Activated T-cell treated with anti-CD3 and anti-CD28 coated beads, Interleukin-2, amount 50 U/mL, for 24 hours (primary cell): ENCODE measurements at places on chromosomes 7 and 10.
A peak's percentile ranks its signal among the peaks of the same experiment; 100 is the strongest.

DNA sequence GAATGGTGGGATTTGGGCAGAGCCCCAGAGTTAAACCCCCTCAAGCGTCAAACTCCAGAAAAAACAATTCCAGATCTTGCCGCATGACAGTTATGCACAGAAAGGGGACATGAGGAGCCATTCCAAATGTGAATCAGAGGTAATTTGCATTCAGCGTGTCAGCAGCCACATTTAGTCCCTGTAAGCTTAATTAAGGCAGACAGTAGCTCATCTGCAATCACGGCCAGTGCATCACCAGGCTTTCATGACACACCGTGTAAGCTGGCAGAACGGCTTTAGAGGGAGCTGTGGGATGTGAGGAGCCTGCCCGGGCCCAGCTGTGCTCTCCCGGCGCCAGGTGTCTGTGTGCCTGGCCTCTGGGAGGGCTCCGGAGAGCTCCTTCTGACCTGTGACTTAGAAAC, 18.7 kb upstream of the PRKAG2 start:
- DNase-seq, result peak; percentile 18
- peaks cover 14% of the 10 kb centered on the region for H3K27me3 ChIP-seq
- H3K4me3 ChIP-seq, result no peak overlapping the region

GRCh38 chr10:32077896-32078485, 21.8 kb upstream of the KIF5B start:
- no peak overlapping the region for H3K27ac ChIP-seq
- peaks cover 3% of the 10 kb centered on the region for H3K27me3 ChIP-seq
- no peak overlapping the region for H3K4me3 ChIP-seq
- H3K4me1 ChIP-seq, result no peaks in the 10 kb centered on the region
- DNase-seq, result no peak
- no peaks in the 10 kb centered on the region for H3K36me3 ChIP-seq

DNA sequence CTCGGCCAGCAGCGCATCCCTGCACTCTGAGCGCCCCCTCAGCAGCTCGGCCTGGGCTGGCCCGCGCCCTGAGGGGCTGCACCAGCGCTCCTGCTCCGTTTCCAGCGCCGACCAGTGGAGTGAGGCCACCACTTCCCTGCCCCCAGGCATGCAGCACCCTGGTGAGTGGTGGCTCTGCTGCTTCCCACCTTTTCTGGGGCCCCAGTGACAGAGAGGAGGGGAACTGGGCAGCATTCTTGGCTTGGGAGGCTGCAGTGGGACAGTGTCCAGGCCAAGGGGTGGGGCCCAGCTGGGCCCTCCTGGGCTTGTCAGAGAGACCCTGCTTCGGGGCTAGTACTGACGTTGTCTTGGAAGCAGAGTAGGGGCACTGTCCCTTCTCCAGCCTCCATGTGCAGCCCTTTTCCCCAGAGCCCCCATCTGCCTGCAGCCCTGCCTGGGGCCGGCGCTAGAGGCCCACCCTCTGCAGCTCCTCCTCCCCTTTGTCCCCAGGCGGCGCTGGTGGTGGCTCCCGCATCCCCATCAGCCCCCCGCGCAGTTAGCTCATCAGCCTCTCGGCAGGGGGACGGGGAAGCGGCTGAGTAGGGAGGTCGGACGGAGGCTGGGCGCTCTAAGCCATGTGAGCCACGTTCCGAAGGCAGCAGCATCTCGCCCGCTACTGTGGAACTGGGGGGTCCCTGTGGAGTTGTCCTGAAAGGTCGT, 29.2 kb downstream of the GBX1 start:
- no peaks in the 10 kb centered on the region for H3K27me3 ChIP-seq
- DNase-seq, result peak; percentile 22
- no peak overlapping the region for H3K4me3 ChIP-seq
- no peak overlapping the region for H3K27ac ChIP-seq
- peaks cover 46% of the 10 kb centered on the region for H3K36me3 ChIP-seq
- H3K4me1 ChIP-seq, result no peaks in the 10 kb centered on the region

GRCh38 chr10:120279196-120279595, 177.8 kb upstream of the PLPP4 start:
- no peaks in the 10 kb centered on the region for H3K4me1 ChIP-seq
- peaks cover 17% of the 10 kb centered on the region for H3K27me3 ChIP-seq
- H3K4me3 ChIP-seq, result no peak overlapping the region
- no peaks in the 10 kb centered on the region for H3K36me3 ChIP-seq

GRCh38 chr7:48031111-48031510, 2.2 kb upstream of the SUN3 start:
- DNase-seq, result no peak
- no peaks in the 10 kb centered on the region for H3K36me3 ChIP-seq
- no peak overlapping the region for H3K27ac ChIP-seq
- H3K4me1 ChIP-seq, result peaks cover 11% of the 10 kb centered on the region

- no peak overlapping the region for H3K27ac ChIP-seq
- H3K4me3 ChIP-seq, result no peak overlapping the region
- peaks cover 1% of the 10 kb centered on the region for H3K4me1 ChIP-seq
Measured at GRCh38 chr7:51014811-51015210, 232.1 kb upstream of the GRB10 start.

DNA sequence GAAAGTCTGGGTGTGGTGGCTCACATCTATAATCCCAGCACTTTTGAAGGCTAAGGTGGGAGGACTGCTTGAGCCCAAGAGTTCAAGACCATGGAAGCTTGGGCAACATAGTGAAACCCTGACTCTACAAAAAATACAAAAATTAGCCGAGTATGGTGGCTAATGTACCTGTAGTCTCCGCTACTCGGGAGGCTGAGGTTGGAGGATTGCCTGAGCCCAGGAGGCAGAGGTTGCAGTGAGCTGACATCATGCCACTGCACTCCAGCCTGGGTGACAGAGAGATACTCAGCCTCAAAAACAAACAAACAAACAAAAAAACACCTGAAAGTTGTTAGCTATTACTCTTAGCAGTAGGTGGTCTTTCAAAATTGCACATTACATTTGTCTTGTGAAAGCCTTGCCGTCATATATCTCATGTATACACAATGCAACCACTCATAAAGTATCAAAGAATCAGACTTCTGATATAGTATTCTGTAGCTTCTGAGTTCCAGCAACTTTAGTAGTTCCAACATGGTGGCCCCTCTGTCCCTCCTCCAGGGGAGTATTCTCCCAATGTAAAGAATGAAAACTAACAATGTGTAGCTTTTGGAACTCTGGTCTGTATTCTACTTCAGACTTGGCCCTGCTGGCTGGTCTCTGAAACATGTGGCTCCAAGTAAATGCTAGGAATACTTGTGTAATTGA, 101.5 kb downstream of the ZNF92 start:
- DNase-seq, result no peak
- peaks cover under 1% of the 10 kb centered on the region for H3K36me3 ChIP-seq
- H3K27ac ChIP-seq, result peak overlapping the region; percentile 77

DNA sequence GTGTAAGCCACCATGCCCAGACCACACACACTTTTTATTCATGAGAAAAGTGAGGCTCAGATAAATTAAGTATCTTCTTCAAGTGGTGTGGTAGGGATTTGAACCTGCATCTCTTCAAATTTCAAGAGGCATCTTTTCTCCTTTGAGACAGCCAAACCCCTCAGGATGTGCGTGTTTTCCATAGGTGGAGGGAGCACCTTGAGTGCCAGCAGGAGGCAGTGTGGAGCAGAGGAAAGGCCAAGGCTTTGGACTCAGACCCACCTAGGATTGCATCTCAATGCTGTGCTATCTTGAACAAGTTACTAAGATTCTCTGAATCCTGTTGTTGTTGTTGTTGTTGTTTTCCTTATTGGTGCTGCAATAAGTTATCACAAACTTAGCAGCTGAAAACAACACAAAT, 40.2 kb upstream of the MYL10 start:
- no peaks in the 10 kb centered on the region for H3K27me3 ChIP-seq
- H3K27ac ChIP-seq, result no peak overlapping the region

DNA sequence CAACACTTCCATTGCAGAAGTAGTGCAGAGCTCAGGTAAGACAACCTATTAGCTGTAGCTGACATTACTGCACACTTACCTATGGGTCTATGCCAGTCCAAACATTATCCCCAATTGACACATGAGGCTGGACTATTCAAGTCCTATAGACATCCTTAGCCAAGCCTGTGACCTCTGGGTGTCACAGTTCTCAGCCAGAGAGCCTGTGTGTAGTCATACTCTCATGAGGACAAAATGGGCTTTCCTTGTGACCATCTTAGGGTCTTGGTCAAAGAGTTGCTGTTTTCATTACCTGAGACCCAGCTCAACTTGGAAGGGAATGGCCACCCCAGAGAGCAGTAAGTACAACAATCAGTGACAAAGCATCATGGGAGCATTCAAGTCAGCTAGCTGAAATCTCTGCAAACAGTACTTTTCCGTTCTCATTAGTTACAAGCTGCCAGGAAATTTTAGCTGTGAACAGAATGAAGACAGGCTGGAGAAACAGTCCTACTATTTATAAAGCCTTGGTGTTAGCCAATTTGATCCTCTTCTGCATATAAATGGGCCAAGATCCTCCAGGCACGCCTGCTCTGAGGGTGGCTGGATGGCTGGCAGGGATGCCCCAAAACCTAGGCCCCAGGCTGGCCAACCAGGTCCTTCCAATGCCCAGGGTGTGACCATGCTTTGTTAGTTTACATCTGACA, 44.3 kb downstream of the NUDCD3 start:
- peaks cover 62% of the 10 kb centered on the region for H3K4me1 ChIP-seq
- no peaks in the 10 kb centered on the region for H3K27me3 ChIP-seq
- H3K27ac ChIP-seq, result no peak overlapping the region
- H3K4me3 ChIP-seq, result no peak overlapping the region
- no peak for DNase-seq
- peaks cover 80% of the 10 kb centered on the region for H3K36me3 ChIP-seq

- peaks cover 45% of the 10 kb centered on the region for H3K4me1 ChIP-seq
- no peak for DNase-seq
Measured at GRCh38 chr7:139696552-139696951, 81.2 kb downstream of the HIPK2 start.

DNA sequence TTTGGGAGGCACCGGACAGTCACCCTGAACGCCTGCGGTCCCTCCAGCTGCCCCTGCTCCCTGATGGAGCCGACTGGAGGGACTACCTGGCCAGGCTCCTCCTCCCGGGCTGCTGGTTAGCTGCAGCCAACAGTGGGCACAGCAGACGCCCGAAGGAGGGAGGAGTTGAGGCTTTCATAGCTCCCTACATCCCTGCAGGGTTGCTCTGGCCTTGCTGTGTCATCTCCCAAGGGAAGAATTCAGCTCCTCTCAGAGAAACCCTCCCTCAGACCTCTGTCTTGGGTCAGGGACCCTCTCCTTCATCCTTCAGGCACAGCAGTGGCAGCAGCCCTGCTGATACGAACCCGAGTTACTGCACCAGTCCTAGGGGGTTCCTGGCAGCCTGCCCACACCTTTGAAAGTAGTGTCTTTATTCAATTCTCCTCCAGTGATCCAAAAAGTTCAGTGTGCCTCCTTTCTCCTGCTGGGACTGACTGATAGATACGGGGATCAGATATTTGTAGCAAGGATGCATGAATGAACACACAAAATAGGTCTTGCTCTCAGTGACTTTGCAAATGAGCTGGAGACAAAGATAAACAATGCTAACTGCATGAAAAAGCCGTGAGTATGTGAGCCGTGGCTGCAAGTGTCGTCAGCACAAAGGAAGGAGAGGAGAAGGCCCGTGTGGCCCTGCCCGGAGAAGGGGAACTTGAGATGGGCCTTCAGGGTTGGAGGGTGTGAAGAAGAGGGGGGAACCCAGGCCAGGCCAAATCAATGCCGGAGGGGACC, 136.6 kb downstream of the PRKAG2 start:
- H3K27ac ChIP-seq, result no peak overlapping the region
- no peaks in the 10 kb centered on the region for H3K27me3 ChIP-seq
- H3K4me1 ChIP-seq, result peaks cover 33% of the 10 kb centered on the region
- no peak overlapping the region for H3K4me3 ChIP-seq
- no peak for DNase-seq

- H3K4me1 ChIP-seq, result no peaks in the 10 kb centered on the region
- no peak overlapping the region for H3K27ac ChIP-seq
- no peaks in the 10 kb centered on the region for H3K27me3 ChIP-seq
- no peak overlapping the region for H3K4me3 ChIP-seq
- no peak for DNase-seq
- H3K36me3 ChIP-seq, result peaks cover 74% of the 10 kb centered on the region
Measured at GRCh38 chr10:29522918-29523317, 111.9 kb downstream of the SVIL start.

DNA sequence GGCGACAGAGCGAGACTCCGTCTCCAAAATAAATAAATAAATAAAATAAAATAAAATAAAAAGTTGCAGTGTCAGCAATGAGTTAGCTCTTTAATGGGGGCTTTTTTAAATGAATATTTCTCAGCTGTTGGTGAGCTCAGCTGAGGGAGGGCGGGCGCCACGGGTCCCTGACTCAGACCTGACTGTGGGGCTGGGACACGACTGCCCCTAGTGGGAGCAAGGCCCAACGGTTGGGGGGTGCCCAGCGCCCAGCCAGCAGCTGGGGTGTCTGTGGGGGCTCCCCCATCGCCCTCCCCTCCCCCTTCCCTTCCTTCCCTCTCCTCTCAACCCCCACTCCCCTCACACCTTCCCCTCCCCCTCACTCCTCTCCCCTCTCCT, 46.6 kb downstream of the PWWP2B start:
- no peak overlapping the region for H3K4me3 ChIP-seq
- H3K27me3 ChIP-seq, result no peaks in the 10 kb centered on the region
- H3K4me1 ChIP-seq, result peaks cover 33% of the 10 kb centered on the region

- H3K4me1 ChIP-seq, result no peaks in the 10 kb centered on the region
- H3K4me3 ChIP-seq, result no peak overlapping the region
- no peaks in the 10 kb centered on the region for H3K36me3 ChIP-seq
- no peak overlapping the region for H3K27ac ChIP-seq
- peaks cover 9% of the 10 kb centered on the region for H3K27me3 ChIP-seq
- DNase-seq, result no peak
Measured at GRCh38 chr10:75498884-75499350, 67.5 kb downstream of the LRMDA start.

DNA sequence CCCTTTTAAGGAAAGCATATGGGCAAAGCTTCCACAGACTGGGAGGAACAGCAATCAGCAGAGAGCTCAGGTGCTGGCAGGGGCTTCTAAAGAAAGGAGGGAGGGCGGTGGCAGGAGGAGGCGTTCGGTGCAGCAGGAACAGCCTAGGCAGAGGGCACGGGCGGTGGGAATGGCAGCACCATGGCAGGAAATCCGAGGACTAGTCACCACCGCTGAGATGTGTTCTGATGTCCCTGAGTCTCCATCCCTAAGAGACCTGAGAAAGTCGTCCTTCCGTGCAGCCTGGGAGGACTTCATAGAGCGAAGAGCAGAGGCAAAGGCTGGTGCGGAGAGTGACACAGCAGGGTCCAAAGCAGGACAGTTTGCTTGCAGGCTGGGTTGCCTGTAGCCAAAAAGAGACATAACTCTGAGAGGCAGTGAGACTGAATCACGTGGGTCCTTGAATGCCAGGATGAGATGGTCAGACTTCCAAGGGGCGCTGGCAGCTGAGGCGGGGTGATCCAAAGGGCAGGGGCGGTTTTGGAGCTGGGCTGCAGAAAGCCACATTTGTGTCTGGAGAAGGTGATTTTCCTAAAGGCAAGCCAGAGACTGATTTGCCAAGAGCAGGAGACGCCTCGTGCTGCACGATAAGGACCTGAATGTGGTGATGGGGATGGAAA, 35.8 kb upstream of the GRID1 start:
- no peak overlapping the region for H3K27ac ChIP-seq
- H3K36me3 ChIP-seq, result no peaks in the 10 kb centered on the region
- DNase-seq, result no peak
- H3K4me1 ChIP-seq, result peaks cover 20% of the 10 kb centered on the region
- peak overlapping the region; percentile 86 for H3K4me3 ChIP-seq
